Right lung (tissue), 10 donors: ENCODE measurements at places on chromosomes 6 and 20. TPM values are rescaled to one million over a fixed set of nuclear protein-coding genes. Genes with fewer than 3 reads are reported as not detected.

DNA sequence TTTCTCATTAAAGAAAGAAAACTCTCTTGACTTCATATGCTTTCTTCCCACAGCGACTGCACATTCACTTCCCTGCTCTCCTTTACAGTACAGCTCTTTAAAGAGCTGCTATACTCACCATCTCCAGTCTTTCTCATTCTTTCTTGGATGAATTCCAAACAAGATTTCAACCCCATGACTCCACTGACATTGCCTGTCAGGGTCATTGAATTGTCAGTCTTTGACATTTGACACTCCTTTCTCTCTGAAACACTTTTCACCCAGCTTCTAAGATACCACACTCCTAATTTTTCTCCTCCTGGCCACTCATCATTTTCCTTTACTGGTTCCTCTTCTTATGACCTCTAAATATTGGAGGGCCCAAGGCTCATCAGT is 811 bp upstream of the ARMH2 start:
- no peak for DNase-seq

The TLDC2 gene
- polyA plus RNA-seq = 1.6 TPM

The DTNBP1 gene
- polyA plus RNA-seq = 17.2 TPM

The SNAI1 gene
- polyA plus RNA-seq = 8.7 TPM

The TCP11 gene
- 0.72 TPM for polyA plus RNA-seq

The WFDC8 gene
- not detected for polyA plus RNA-seq

- no peak for DNase-seq
These were observed 21.6 kb upstream of the FKBP5 start for GRCh38 chr6:35710241-35710847.

DNA sequence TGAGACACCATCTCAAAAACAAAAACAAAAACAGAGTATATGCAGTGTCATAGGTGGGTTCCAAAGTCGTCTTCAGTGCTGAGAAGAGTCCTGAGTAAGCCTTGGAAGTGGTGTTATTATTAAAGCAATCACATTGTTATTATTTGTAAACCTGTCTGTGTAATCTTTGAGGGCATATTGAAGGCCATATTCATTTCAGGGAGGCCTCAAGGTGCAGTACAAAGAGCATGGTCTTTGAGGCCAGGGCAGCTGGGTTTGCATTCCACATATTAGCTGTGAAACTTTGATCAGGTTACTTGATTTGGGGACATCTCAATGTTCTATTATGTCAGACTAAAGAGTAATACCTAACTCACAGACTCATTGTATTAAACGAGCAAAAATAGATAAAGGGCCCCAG is 139.3 kb upstream of the SOX4 start:
- no peak for DNase-seq

- DNase-seq = no peak
These were observed 21.8 kb downstream of the PKHD1 start for GRCh38 chr6:52065621-52066020.

GRCh38 chr6:22306741-22307466 is 10.1 kb upstream of the PRL start:
- DNase-seq = no peak

The RAMACL gene
- polyA plus RNA-seq = 0.40 TPM

DNA sequence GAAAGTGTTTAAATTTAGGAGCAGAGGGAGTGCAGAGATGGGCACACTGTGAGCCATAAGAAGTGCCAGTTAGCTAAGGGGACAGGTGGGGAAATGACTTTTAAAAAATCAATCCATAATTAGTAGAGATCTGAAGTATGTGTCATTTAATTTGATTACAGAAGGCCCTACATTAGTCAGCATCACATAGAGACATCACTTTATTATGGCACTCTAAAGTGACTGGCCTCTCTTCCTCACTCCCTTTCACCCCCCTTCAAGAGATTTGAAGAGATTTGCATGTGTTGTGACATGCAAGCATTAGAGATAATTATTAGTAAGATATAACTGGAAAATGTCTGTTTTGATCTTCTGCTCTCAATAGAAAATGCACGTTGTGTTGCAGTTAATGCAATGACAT is 86.7 kb downstream of the SLX4IP start:
- DNase-seq = no peak

DNA sequence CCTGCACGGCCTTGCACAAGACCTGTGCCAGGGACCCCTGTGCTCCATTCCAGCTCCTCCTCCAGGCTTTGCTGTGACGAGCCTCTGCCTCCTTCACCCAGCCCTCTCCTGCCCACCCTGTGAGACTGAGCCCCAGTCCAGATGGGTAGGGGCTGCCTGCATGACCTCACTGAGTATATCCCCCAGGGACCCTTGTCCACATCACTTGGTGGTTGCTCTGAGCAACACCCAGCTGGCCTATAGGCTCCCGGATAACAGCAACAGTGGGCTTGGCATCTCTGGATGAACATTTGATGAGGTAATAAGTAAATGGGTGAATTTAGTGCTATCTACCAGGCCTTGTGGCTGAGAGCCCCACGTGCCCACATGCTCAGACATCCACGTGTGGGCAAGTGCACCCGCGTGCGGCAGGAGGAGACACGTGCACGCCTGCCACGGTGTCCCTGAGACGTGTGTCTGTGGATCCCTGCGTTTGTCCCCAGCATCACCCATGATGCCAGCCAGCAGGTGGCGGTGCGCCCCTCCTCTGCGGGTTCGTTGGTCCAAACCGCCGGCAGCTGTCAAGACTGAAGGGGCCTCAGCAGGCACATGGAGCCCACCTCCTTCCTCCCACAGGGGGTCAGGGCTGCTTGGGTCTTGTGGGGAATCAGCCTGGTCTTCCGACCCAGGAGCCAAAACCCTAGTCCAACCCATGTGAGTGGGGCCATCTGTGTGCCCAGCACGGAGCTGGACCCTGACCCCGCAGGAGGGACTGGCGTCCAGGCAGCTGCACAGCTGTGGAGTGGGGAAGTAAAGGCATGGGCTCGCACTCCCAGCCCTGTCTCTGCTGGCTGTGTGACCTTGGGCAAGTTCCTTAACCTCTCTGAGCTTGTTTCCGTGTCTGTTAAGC is 45.9 kb downstream of the FGD2 start:
- peak; percentile 76 for DNase-seq

DNA sequence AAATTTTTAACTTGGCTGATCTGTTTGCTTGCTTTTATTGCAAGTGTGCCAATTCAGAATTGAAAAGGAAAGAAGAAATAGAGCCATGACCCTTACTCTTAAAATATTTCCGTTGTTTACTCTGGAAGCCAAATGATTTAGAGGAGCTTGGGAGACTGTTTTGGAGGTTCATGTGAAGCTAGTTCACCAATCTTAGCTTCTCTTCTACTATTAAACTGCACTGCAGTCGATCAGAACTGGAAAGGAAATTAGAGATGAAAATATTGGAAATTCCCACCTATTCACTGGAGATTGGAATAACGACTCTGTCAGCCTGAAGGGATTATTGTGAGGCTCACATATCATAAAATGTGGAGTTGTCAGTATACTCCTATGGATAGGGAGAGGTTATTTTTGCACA is 81.8 kb downstream of the MLIP start:
- DNase-seq = no peak

The SCUBE3 gene
- 3.6 TPM for polyA plus RNA-seq

DNA sequence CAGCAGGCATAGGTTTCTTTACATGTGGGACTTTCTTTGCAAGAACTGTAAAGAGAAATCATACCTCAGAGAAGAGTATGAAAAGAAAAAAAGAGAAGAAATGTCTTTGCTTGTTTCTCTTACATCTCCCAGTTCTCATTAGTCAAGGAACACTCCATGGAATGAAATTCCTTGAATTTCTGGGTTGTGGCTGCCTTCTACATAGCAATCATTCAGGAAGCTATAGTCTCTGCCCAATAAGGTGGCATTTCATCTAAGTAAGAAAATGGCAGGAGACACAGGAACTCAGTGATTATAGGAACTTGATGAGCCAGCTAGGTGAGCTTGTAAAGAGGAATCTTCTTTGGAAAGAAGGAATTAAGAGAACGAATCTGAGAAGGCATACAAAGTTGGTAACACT is 197.0 kb upstream of the FKBP1C start:
- DNase-seq = no peak

DNA sequence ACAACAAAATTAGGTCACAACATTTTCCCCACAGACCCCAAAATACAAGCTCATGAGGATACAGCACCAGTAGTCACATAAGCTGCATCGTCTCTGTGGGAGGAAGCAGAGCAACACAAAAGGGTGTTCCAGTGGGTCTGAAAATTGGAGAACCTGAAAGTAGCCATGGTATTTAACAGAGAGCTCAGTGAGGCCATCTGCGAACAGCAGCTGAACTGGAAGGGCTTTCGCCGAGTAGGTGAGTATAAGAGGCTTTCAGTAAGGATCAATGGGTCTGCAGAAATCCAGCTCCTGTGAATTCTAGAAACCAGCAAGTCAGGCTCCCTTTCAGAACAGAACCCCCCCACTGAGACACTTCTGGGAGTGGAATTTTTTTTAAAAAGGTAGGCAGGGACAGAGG is 120.0 kb upstream of the RREB1 start:
- no peak for DNase-seq

The PDYN gene
- not detected for polyA plus RNA-seq

GRCh38 chr6:4459032-4459431 is 317.2 kb upstream of the CDYL start:
- DNase-seq = no peak

DNA sequence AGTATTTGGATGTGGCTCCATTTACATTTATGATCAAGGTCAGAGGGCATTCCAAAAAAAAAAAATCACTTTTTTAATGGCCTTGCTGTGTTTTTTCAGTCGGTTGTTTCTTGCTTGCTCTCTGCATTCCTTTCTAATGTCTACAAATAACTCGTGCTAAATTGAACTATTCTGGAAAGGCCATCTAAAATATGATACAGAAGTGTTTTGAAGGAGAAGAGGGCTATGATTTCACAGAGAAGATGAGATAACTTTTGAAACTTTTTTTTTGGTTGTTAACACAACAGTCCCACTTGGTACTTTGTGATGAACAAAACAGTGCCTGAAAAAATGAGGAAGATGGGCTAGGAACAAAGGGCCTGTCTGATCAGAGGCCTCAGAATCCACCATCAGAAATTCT is 156.1 kb upstream of the SMLR1 start:
- no peak for DNase-seq

The LAMA4 gene
- polyA plus RNA-seq = 169 TPM

- no peak for DNase-seq
These were observed 82.9 kb downstream of the LRFN2 start for GRCh38 chr6:40504274-40504673.

- no peak for DNase-seq
These were observed 32.9 kb upstream of the GATA5 start for GRCh38 chr20:62508641-62509051.

The PACRG gene
- polyA plus RNA-seq = 6.7 TPM

GRCh38 chr6:106141441-106142237 is 55.5 kb downstream of the PRDM1 start:
- DNase-seq = no peak

- DNase-seq = no peak
These were observed 644 bp downstream of the RBL1 start for GRCh38 chr20:37095108-37095598.

DNA sequence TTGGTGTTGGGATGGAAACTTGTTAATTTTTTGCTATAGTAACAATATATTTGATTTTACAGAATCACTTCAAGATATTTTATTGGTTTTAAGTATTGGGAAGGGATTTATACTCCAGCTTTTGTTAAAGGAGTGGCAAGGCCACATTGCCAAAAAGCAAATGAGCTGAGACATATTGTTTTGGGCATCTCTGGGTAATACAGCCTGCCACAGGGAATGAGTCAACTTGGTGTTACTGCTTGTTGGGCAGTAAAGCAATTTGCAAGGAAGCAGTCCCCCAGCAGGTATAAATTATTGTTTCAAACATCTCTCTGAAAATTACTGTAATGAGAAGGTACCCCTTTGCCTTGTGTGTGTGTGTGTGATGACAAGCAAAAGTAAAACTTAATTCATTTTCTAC is 868.3 kb upstream of the FLRT3 start:
- no peak for DNase-seq

DNA sequence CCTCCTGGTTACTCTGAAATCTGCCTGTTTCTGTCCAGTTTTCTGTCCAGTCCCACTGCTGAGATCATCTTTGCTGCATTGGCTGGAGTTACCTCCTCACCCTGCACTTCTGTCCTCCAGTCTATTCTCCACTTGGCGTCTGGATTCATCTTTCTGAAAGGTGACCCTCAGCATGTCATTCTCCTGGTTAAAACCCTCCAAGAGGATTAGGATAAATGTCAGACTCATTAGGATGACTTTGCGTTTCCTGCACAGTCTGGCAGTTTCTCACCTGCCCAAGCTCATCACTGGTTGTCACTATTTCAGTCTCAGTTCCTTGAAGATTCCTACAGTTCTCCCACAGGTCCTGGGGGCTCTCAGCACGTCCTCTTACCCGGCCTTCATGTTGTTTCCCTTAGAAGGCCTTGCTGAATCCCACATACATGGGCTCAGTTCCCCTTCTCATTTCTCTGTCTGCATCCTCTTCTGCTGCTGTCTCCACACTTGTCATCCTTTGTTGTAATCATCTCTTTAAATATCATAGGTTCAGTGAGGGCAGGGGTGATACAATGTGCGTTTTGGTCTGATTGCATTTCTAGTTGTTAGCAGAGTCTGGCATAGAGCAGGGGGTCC is 374.8 kb downstream of the QKI start:
- no peak for DNase-seq

GRCh38 chr6:139650941-139651340 is 276.5 kb upstream of the CITED2 start:
- DNase-seq = no peak

- DNase-seq = no peak
These were observed 6.5 kb upstream of the DST start for GRCh38 chr6:56649053-56649769.

DNA sequence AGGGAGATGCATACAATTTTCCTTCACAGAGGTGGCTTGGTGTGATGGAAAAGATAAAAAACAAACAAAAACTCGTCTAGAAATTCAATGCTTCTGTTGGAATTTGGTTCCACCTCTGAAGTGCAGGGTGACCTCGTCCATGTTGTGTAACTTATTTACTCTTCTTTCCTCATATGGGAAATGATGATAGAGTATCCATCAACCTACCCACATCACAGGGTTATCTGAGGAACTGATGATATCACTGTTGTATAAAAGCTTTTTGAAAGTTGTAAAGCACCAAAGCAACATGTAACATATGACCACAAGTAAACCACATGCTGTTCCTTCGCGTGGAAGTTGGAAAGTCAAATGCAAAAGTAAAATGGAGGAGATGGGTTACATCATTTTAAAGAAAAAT is 212.0 kb upstream of the SGK1 start:
- no peak for DNase-seq

The BMP2 gene
- polyA plus RNA-seq = 13.7 TPM

The SRXN1 gene
- 6.6 TPM for polyA plus RNA-seq

DNA sequence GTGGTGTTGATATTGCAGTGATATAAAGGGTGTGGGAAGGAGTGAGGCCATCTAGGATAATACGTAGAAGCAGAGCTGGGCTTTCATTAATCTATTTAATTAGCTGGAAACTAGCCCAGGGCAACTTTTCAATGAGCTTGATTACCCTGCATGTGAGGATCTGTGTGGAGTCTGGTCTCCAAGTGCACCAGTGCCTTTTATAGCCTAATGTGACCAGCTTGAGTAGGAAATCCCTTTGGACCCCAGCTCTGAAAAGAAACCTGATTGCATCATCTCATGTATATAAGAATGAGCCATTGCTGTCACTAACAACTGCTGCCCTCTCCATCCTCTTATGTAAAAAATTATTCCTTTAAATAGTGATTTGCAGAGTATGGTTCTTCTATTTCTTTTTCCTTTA is 72.6 kb downstream of the CD109 start:
- DNase-seq = no peak

GRCh38 chr6:38100380-38100779 is 280.9 kb downstream of the ZFAND3 start:
- no peak for DNase-seq

The TRIM15 gene
- not detected for polyA plus RNA-seq

The POM121L2 gene
- polyA plus RNA-seq = 0.05 TPM
